ENCODE measurements at places on chromosomes 11 and 22.

GRCh38 chr22:42887523-42888507, 30.7 kb upstream of the ARFGAP3 start:
- ATAC-seq: no peak

GRCh38 chr22:36514766-36515165, 7.9 kb upstream of the FOXRED2 start:
- no peak for ATAC-seq

- no peak for ATAC-seq
These were observed 11.8 kb upstream of the ACY3 start for GRCh38 chr11:67662142-67662834.

DNA sequence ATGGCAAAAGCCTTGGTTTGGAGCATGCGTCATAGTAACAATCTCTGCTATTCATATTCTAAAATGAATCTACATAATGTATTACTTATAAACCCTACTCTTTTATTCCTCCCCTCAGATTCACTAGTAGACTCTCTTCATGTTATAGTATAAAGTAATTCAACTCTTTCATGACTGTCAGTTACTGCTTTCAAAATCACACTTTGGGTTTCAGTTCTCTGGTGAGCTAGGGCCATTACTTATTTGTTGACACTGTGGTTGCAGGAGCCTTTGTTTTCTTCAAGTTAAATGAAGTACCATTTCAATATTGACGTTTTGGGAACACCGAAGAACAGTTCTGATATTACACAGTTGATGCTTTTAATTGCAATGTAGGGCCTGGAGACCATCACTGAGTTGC, 378.4 kb downstream of the DDX10 start:
- ATAC-seq: no peak

DNA sequence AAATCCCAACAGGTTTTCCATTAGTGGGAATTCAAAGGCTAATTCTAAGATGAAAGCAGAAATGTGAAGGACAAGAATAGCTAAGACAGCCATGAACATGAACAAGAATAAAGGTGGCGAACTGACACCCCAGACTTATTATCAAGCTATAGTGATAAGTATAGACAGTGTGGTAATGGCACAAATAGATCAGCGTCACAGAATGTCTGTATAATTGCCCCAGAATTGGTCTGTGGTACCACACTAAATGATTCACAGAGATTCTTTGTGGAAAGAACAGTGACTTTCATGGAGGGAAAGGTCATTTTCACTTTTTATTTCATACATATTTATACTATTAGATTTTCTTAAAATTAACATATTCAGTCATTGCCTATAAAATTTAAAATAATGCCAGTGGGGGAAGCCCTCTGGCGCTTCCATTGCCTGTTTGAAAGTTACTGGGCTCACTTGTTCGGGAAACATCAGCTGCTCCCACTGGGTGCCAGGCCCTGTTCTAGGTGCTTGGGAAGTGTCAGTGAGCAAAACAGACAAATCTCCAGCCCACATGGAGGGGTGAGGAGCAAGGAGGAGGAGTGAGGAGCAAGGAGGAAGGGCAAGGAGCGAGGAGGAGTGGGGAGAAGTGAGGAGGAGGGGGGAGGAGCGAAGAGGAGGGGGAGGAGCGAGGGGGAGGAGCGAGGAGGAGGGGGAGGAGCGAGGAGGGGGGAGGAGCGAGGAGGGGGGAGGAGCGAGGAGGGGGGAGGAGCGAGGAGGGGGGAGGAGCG, 11.3 kb upstream of the NLRP6 start:
- no peak for ATAC-seq

DNA sequence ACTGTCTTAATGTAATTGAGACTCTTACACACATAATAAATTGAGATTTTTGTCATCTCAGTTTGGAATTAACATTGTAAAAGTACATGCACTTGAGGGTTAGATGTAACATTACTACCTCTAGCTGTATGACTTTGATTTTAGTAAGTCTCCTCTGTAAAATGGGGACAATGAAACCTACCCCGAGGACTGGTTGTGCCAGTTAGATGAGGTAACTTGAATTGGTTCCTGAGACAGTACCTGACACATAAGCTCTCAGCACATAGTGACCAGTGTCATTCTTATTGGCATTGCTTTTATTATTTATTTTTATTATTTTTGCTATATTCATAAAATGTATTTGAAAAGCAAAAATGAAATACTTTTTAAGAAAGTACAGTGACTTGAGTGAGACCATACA, 114.8 kb downstream of the TEAD1 start:
- ATAC-seq: no peak

GRCh38 chr22:43376765-43377547, 33.8 kb upstream of the SCUBE1 start:
- ATAC-seq: no peak

GRCh38 chr11:10122326-10123197, 171.5 kb downstream of the SBF2 start:
- peak; percentile 65 for ATAC-seq

- no peak for ATAC-seq
These were observed 120.9 kb upstream of the PLET1 start for GRCh38 chr11:112381578-112381977.

DNA sequence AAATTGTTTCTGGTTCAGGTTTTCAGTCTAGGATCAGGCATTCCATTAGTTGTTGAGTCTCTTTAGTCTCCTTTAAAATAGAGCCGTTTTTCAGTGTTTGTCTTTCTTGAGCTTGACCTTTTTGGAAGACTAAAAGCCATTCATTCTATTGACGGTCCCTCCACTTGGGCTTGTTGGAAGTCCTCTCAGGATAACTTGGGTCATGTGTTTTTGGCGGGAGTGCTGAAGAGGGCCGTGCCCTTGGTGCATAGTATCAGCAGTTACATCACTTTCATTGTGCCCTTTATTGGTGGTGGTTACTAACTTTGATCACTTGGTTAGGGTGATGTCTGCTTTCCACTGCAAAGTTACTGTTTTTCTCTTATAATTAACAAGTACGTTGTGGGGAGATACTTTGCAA, 20.8 kb downstream of the CECR2 start:
- ATAC-seq: no peak

DNA sequence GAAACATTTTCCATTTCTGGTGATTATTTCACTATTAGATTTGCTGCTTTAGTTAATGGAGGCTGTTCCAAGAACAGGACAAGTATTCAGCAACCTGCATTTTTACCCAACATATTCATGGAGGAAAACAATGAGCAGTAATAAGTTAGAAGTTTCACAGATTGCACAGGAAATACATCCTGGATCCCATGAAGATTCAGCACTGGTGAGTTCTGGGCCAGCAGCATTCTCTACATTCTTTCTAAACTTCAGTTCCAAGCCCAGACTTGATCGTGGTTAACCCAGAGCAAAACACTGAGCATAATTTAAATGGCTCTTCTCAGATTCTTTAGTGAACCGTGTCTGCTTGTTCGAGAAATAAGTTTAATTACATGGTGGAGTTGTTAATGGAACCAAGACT, 3.8 kb downstream of the FJX1 start:
- ATAC-seq: no peak

- peak; percentile 8 for ATAC-seq
These were observed 54.7 kb upstream of the CSNK2A3 start for GRCh38 chr11:11407763-11408084.

GRCh38 chr11:128323381-128323780, 264.0 kb downstream of the ETS1 start:
- ATAC-seq: no peak

DNA sequence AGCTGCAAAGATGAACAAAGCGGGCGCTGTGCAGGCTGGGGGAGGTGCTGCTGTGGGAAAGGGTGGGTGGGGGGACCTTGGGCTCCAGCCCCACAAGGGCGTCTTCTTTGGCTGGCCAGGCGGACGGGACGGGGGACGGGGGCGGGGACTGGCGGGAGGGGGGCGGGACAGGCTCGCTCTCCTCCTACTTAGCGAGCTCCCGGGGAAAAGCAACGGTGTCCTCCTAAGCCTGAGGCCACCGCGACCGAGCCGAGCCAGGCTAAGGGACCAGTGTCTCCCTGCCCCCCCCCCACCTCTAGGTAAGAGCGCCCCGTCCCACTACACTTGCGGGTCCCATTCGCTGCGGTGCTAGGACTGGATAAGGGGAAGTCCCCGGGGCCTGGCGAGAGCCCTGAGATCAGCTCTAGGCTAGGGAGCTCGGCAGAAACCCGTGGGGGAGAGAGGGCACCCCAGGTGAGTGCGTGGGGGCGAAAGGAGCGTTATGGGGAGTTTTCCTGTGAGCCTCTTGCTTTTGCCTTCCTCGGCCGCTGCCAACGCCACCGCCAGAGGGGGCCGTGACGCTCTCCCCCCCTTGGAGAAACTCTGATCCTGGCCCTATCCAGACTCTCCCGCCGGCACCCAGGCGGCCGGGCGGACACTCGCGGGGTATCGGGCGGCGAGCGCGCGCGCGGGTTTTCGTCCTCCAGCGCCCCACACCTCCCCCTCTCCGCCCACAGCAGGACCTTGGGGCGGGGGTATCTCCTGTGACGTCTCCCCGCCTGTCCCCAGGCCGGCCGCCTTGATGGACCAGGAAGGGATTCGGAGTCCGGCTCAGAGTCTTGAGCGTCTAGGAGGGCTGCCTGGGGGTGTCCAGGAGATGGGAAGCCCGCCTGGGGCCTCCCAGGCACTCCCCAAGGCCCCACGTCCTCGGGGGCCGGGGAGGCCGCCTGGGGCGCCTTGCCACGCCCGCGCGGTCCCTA, at the start of gene PHLDB1:
Gene PHLDB1, plus strand, starts transcription at position 215 of the 959 bp plus-strand sequence. CDS start 6,222 bp downstream, outside the sequence.
- ATAC-seq: peak; percentile 31

- ATAC-seq: peak; percentile 76
These were observed 10.4 kb upstream of the CDC42BPG start for GRCh38 chr11:64854534-64855502.

DNA sequence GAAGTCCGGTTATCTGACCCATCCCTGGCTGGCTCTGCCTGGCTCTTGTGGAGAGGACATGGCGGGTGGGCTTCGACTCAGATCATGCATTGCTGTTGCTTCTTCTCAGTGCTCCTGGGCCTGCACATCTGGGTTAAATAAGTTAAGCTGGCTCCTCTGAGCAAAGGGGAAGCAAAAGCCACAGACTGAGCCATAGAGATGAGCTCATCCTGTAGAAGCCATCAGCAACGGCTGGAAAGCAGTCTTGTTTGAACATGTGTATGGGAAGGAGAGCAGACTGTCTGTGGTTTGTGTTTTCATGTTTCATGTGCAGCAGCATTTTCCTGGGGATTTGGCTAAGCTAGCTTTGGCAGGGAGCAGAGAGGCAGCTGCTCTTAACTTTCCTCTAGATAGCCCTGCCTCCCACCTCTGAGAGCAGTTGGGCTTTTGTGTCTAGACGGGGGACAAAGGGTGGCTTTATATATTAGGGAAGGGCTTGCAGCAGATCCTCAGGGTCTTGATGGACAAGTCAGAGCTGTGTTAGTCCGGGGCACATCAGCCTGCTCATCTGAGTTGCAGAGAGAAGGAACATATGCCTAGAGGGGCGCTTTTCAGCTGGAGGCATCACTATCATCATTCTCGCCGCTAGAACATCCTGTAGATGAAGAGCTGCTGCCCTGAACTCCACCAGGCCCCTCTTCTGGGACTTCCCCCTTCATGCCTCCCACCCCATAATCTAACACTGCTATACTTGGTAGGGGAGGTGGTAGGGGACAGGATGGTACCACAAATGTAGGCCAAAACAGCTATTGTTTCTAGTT, 14.9 kb downstream of the DCPS start:
- peak; percentile 68 for ATAC-seq

DNA sequence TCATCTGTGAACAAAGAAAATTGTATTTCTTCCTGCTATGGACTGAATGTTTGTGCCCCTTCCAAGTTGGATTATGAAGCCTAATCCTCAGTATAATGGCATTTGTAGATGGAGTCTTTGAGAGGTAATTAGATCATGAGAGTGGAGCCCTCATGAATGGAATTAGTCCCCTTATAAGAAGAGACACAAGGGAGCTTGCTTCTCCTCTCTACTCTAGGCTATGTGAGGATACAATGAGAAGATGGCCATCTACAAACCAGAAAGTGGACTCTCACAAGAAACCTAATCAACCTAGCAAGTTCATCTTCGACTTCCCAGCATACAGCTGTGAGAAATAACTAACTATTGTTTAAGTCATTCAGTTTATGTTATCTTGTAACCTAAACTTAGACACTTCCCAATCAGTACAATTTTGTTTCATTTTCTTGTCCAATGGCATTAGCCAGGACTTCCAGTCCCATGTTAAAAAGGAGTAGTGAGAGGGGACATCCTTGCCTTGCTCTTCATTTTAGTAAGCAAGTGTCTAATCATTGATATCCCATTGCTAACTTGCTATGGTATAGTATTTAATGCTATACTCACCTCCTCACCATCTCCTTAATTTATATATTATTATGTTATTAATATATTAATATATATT, 45.7 kb downstream of the PDGFD start:
- ATAC-seq: no peak

Data from motor neuron (in vitro differentiated cells).